BJ (cell line): ENCODE measurements at places on chromosomes 2 and 18.

- DNase-seq, result no peak
These were observed 38.0 kb downstream of the PTGR3 start for GRCh38 chr18:75170916-75171315.

GRCh38 chr2:83782122-83782521, 677.0 kb downstream of the SUCLG1 start:
- no peak for DNase-seq

- no peak for DNase-seq
These were observed 25.7 kb downstream of the SULT1C4 start for GRCh38 chr2:108403494-108403893.

DNA sequence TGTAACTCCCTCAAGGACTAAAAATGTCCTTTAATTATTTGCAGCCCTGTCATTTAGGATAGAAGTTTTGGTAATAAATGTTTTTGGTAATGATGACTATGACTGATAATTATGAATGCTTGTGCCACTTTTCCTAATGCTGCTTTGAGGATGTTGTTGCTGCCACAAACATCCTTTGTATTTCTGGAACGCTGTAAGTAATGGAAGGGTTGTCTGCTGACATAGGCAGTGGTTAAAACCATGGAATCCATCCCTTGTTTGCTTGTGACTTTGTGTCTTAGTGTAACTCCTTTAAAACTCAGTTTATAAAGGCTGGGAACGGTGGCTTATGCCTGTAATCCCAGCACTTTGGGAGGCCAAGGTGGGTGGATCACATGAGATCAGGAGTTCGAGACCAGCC, 19.8 kb upstream of the LPIN2 start:
- DNase-seq, result no peak

DNA sequence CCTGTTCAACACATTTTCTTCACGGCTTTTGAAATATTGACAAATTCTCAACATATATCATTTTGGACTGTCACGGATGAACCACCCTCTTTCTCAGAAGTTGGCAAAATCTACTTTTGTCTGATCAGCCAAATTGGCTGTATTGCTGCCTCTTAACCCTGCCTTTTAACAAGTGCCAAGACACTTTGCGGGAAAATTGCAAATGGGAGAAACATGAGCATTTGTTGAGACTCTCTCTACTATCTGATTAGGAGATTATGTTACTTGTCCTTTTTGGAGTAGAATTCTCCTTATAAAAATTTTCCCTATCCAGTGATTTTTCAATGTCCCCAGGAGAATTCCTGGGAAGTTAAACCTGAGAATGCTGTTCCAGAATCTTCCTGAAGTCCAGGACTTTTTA, 256.2 kb upstream of the ZSWIM2 start:
- no peak for DNase-seq

DNA sequence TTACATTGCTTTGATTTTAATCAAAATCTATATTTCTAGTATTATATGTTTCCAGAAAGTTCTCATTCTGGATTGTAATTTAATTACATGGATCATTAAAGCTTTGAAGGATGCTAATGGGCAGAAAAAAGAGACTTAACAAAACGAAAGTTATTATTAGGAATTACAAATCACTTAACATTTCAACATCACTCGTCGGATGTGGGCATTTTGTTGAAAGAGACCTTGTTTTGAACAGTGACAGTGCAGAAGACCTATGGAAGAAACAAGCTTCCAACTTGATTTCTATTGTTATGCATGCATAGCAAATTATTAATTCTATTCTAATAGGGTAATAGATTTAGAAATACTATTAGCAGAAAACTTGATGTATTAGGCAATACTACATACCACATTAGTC, 31.4 kb upstream of the DARS1 start:
- DNase-seq, result no peak

DNA sequence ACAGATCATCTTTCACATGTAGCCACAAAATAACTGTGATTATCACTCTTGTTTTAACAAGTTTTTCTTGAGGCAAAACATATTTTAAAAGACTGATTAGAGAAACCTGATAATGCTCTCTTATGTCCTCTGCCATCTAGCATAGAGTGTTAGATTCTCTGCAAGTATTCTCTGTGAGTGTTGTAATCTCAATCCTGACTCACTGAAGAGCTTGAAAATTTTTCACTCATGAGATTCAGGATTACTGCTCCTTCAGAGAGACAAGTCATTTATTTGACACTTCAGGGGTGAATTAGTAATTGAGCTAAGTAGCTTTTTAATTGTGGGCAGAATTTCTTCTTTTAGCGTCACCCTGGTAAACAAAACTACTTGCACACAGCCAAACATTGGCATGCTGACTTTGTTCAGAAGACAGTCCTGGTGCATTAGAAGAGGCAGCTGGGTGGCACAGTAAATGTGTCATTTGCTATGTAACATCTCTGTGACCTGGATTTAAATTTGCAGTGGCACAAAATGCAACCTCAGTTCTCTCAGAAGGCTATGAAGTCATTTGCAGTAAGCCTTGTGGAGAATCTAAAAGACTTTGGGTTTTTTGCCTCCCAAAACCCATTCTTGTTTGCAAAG, 172.9 kb downstream of the LRP1B start:
- no peak for DNase-seq
